ENCODE measurements at places on chromosomes 4 and X. TPM values are rescaled to one million over a fixed set of nuclear protein-coding genes. Genes with fewer than 3 reads are reported as not detected.

Gene SSX2B
- total RNA-seq = not detected

Gene RASGEF1B
- total RNA-seq = 0.51 TPM

Gene UBE2D3
- 397 TPM for total RNA-seq

Gene LGI2
- under 0.01 TPM for total RNA-seq

Gene XAGE1A
- not detected for total RNA-seq

Gene SPARCL1
- 2.3 TPM for total RNA-seq

Gene HTN3
- total RNA-seq = not detected

Gene SLC25A43
- 31.0 TPM for total RNA-seq

Gene BCLAF3
- total RNA-seq = 6.9 TPM

Gene ZRSR2
- total RNA-seq = 6.6 TPM

Gene MAGEC1
- not detected for total RNA-seq

Gene TEX11
- total RNA-seq = under 0.01 TPM

Gene TCP11X2
- not detected for total RNA-seq

Gene PABPC1L2B
- not detected for total RNA-seq

Gene GPR50
- not detected for total RNA-seq

Measured in fibroblast of lung (primary cell).